ENCODE measurements at places on chromosomes 7 and 10. TPM values are rescaled to one million over a fixed set of nuclear protein-coding genes. Genes with fewer than 3 reads are reported as not detected.

Gene FBXL13
- total RNA-seq, result 3.1 TPM

DNA sequence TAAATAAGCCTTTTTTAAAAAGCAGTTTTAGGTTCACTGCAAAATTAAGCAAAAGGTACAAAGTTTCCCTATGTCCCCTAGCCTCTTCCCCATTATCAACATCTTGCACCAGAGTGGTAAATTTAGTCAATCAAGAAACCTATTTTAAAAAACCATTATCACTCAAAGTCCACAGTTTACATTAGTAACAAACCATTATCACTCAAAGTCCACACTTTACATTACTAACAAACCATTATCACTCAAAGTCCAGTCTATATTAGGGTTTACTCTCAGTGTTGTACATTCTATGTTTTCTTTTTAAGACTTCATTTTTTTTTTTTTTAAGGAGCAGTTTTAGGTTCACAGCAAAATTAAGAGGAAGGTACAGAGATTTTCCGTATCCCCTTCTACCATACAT, 74.1 kb upstream of the GPR37 start:
- no peak for DNase-seq

DNA sequence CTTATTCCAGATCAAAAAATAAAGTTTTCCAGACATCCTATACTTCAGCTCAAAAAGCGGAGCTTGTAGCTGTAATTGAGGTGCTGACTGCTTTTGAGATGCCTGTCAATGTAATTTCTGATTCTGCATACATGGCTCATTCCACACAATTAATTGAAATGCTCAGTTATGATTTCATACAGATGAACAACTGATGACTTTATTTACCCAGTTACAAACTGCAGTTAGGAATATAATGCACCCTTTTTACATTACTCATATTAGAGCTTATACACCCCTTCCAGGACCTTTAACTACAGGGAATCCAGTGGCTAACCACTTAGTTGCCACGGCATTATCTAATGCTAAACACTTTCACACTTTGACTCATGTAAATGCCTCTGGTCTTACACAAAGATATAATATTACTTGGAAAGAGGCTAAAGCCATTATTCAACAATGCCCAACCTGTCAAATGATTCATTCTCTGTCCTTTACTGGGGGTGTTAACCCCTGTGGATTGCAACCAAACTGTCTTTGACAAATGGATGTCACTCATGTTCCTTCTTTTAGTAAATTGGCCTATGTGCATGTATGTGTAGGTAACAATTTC, 147.3 kb downstream of the ZNF33B start:
- no peak for DNase-seq

DNA sequence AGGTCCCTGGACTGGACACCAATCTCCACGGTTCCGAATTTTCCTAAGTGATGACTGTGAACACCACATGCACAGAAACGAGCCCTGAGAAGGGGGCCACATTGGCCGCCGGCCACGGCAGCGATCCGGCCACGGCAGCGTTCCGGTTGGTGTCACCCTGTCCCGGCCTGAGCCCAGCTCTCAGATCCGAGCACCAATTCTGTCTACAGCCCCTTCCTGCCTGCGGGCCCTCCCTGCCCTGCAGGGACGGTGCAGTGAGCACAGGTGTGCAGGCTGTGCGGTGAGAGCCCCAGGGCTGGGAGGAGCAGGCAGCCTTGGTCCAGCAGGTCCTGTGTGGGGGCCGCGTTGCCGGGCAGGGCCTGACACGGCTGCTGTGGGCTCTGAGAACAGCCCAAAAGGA, 29.7 kb upstream of the GPR146 start:
- no peak for DNase-seq

DNA sequence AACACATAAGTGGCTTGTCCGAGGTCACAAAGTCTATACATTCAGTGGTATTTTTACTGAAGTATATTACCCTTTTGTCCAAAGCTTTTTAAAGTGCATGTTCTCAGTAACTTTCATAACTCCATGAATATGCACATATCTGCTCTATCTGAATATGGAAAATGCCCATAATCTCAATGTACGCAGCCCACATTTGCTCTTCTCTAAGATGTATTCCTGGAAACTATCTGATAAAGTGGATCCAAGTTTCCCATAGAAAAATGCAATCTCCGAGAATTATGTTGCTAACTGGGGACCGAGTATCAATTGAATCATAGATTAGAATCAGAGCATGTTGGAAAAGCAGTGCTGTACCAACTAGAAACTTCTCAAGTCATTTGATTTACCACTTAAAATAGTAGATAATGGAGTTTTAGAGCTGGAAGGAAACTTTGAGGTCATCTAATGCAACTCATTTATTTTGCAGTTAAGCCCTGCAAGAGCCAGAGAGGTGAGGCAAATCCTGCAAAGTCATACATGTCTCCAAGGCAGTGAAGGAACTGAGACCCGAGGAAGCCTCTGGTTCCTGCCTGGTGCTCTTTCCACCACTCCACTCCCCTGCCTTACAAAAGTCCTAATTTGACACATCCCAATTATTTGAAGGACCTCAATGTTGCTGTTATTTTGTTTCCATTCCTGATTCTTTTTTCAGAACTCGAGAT, 69.4 kb downstream of the CYCS start:
- DNase-seq, result no peak

GRCh38 chr7:143379611-143380259, 1.4 kb upstream of the ZYX start:
- no peak for DNase-seq

DNA sequence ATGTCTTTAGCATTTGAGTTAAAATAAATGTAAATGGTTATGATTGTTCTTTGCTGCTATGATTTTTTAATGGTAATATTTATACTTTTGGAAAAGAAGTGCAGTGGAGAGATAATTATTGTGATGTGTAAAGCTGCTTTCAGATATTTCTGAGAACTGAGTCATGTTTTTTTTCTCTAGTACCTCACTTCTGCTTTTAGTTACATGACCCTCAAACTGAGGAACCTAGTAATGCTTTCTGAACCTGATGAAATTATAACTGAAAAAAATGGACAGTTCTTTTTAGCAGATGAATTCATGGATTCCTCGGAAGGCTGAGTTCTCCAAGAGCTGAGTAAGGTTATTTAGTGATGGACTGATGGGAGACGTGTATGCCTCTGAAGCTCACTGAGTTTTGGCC, 167.8 kb downstream of the CDCA7L start:
- DNase-seq, result no peak

All from kidney epithelial cell (primary cell).